ENCODE measurements at places on chromosomes 2 and 18.

- DNase-seq, result no peak
Measured at GRCh38 chr2:58928391-58928790, 687.3 kb upstream of the FANCL start.

- no peak for DNase-seq
Measured at GRCh38 chr2:68645523-68645922, 2.1 kb downstream of the PROKR1 start.

GRCh38 chr18:57366528-57367081 is 14.2 kb downstream of the ST8SIA3 start:
- no peak for DNase-seq

GRCh38 chr2:45352506-45352905 is 258.6 kb downstream of the SRBD1 start:
- DNase-seq, result no peak

- DNase-seq, result no peak
Measured at GRCh38 chr2:241180495-241180894, 8.0 kb upstream of the ANO7 start.

- DNase-seq, result no peak
Measured at GRCh38 chr2:235541838-235542549, 48.2 kb downstream of the AGAP1 start.

DNA sequence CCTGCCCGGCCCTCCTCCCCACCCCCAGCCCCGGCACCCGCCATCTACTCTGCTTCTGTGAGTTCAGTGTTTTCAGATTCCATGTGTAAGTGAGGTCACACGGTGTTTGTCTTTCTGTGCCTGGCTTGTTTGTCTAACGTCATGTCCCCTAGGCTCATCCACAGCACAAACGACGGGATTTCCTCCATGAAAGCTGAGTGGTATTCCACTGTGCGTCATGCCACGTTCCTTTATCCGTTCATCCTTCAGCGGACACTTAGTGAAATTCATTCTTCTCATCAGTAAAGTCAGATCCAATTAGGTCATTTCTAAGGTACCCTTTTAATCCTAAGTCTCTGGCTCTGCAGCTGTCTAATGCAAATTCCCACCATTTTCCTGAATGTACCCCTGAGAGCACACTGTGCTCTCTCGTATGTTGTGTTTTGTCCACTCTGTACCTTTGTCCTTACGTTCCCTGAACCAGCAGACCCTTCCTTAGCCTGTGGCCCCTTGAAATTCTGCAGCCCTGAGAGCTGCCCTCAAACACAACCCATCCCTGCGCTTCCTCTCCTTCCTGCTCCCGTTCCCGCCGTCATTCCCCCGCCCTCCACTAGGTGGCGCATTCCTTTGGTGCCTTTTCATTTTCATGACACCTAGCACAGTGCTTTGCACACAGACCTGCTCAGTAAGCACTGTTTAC is 44.1 kb downstream of the TRAPPC12 start:
- DNase-seq, result peak; percentile 55

DNA sequence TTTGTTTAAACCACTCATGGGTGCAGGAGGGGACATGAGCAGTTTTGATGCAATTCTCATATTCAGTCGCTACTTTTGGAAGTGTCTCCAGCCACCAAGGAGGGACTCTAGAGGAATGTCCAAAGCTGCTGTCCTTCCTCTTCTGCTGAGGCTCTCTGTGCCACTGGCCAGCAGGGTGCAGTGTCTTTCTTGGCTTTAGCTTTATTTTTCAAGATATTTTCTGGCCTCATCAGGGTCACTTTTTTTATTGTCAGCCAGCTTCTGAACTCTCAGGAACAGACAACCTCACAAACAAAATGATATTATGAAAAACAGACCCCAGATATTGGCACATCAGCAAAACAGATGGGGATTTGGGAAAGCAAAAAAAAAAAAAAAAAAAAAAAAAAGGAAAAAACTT is 289.3 kb upstream of the ZSWIM2 start:
- DNase-seq, result no peak

DNA sequence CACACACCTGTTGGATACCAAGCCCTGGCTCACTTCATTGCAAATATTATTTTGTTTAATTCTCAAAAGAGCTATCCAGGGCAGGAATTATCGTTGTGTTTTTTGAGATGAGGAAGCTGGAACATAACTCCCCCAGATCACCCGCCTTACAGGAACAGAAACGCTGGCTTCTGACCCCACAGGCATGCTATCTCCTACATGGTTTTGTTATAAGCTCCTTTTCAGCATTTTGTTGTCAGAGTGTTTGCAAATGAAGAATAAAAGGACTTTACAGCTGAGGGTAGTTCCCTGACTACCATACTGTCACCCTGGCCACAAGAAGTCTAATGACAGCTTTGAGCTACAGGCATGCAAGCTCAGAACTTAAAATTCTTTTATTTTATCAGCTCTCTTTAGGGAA is 62.0 kb upstream of the MRPS9 start:
- no peak for DNase-seq

DNA sequence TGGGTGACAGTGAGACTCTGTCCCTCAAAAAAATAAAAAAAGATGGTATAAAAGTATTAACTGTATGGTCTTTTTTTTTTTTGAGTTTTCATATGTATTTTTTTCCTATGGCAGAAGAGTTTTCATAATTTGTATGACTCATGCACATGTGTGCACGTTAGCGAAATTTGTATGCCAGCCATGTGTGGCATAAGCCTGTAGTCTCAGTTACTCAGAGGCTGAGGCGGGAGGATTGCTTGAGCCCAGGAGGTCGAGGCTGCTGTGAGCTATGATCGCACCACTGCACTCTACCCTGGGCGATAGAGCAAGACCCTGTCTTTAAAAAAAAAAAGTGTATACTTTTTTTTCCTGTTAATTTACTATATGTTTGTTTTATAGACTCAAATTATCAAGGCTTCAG is 160.8 kb downstream of the TGIF1 start:
- DNase-seq, result no peak

DNA sequence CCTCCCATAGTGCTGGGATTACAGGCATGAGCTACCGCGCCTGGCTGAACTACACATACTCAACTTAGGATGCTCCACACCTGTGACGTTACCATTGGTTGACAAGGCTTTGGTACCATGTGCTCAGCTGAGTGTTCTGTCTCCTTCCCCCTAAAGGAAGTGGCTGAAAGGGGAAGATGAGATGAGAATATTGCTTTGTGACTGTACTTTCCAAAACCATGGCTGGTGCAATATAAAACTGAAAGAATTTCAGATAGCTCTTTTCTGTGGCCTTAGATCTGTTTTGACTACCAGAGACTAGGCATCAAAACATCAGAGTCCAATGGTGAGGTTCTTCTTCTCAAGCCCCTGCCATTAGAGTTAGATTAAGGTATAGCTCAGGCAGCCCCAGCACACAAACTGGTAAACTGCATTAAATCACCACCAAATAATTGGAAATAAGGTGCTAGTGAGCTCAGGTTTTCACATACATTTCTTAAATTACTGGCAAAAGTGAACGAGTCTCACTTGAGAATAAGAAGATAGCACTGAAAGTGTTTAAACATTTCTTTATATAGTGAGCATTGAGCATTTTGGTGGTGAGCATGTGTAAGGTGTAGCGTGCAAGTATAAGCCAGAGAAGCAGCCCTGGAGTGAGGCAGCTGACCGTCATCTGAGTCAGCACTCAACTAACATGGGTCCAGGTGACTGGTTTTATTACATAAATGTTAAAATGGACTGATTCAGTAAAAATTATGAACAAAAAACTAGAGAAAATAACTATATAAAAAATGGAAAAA is 113.5 kb upstream of the FZD5 start:
- no peak for DNase-seq

DNA sequence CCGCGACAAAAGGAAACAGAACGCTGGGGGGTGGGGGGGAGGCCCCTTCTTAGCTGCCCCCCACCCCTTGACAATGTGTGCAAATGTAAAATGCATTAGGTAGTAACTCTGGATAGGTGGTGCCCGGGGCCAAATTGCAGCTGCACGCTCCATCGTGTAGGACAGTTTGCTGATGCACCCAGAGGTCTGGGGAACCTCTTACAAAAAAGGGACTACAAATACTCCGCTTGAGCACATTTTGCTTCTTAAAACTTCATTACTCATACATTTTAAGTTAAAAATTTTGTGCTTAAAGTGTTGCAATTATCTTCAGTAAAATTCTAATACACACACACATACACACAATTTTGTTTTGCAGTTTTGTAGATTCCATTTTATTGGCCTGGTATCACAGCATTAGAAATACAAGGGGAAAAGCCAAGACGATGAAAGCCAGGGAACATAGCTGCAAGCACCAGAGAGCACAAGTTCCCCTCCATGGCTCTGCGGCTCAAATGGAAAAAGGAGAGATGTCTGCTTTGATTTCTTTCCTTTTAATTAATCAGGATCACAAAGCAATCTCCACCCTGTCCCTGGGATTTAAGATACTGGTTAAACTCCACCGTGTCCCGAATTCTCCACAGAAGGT is 582.1 kb downstream of the ZEB2 start:
- DNase-seq, result no peak

DNA sequence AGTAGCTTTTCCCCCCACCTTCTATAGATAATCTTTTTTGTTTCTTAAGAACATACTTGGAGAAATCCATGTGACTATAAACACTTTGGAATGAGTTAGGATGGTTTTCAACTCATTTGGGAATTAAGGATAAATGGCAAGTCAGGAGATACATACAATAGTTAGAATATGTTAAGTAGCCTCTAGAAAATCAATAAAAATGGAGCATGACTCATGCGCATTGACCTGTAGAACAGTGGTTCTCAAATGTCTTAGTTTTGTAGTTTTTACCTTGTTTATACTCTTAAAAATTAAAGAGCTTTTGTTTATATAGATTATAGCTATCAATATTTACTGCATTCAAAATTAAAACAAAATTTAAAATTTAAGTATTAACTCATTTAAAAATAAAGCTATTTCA is 24.7 kb downstream of the NUP35 start:
- no peak for DNase-seq

- no peak for DNase-seq
Measured at GRCh38 chr18:21054252-21054821, 57.3 kb downstream of the ROCK1 start.
